Testis (tissue), 5 donors: ENCODE measurements at places on chromosomes 7 and 10.

DNA sequence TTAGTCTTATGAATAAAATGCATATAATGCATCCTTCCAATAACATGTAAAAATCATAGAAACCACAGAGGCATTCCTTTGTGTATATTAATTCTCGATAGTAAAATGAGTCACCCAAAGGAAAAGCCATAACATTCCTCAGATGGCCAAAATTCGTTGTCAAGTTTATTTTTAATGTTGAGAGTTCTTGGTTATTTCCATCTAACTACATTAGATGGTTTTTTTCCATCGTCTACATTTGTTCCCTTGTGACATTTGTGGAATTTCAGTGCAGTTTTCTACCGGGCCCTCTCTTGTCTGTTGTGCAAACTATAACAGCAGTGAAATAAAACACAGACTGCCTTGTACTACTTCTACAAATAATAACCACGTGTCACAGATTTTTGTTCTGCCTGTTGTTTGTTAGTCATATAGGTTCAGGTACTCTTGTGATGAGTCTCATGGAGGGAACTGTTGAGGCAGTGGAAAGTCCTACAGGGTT is 54.7 kb upstream of the CCAR1 start:
- no peak overlapping the region for H3K27ac ChIP-seq
- H3K36me3 ChIP-seq: no peaks in the 10 kb centered on the region
- no peaks in the 10 kb centered on the region for H3K27me3 ChIP-seq
- DNase-seq: no peak
- no peaks in the 10 kb centered on the region for H3K4me1 ChIP-seq
- H3K4me3 ChIP-seq: no peak overlapping the region

DNA sequence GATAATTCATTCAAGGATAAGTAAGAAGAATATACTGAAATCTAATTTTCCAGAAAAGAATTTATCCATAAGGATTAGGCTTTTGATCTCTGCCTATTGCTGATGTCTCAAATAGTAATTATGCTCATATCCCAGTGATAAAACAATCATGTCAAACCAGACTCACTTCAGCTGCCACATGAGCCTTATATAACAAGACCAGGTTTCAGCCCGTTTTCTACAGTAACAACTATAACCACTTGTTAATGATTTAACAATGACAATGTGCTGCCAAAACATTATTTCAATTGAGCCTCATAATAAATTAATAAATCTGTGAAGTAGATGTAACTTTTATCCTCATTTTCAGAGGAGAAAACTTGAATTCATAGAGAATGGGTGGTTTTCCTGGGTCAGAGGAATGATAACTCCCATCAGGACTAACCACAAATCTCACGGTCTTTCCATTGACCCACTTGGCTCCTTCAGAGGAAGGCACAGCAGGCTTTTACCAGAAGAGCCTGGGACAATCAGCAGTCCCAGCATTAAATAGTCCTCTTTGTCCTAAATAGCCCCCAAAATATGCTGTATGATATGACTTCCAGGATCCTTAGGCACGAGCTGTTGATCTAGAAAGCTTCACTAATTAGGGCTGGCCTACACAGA is 42.5 kb upstream of the SLIT1 start:
- H3K4me1 ChIP-seq: no peaks in the 10 kb centered on the region
- no peak for DNase-seq
- H3K27ac ChIP-seq: no peak overlapping the region

- no peak overlapping the region for H3K4me3 ChIP-seq
- no peaks in the 10 kb centered on the region for H3K36me3 ChIP-seq
- H3K27me3 ChIP-seq: no peaks in the 10 kb centered on the region
- DNase-seq: no peak
Observed at GRCh38 chr10:25028711-25029110, 12.3 kb downstream of the THNSL1 start.

GRCh38 chr10:24277771-24278170 is 68.8 kb downstream of the KIAA1217 start:
- H3K27ac ChIP-seq: no peak overlapping the region
- no peaks in the 10 kb centered on the region for H3K36me3 ChIP-seq
- H3K4me1 ChIP-seq: no peaks in the 10 kb centered on the region
- H3K4me3 ChIP-seq: no peak overlapping the region
- H3K27me3 ChIP-seq: no peaks in the 10 kb centered on the region

GRCh38 chr7:83588602-83589240 is 60.2 kb downstream of the SEMA3E start:
- DNase-seq: no peak
- no peak overlapping the region for H3K27ac ChIP-seq
- no peak overlapping the region for H3K4me3 ChIP-seq

- H3K36me3 ChIP-seq: no peaks in the 10 kb centered on the region
- no peak overlapping the region for H3K4me3 ChIP-seq
- H3K27ac ChIP-seq: no peak overlapping the region
- no peaks in the 10 kb centered on the region for H3K27me3 ChIP-seq
- DNase-seq: no peak
Observed at GRCh38 chr10:133185916-133186315, 25.9 kb downstream of the KNDC1 start.

- H3K27ac ChIP-seq: no peak overlapping the region
- H3K4me1 ChIP-seq: no peaks in the 10 kb centered on the region
- no peak overlapping the region for H3K4me3 ChIP-seq
Observed at GRCh38 chr7:117605712-117606111, 125.9 kb downstream of the CFTR start.

- H3K36me3 ChIP-seq: no peaks in the 10 kb centered on the region
- H3K4me3 ChIP-seq: no peak overlapping the region
- no peak for DNase-seq
- H3K27ac ChIP-seq: no peak overlapping the region
Observed at GRCh38 chr7:1868516-1869165, 198.6 kb downstream of the ELFN1 start.

- H3K4me3 ChIP-seq: no peak overlapping the region
- no peaks in the 10 kb centered on the region for H3K4me1 ChIP-seq
- no peak for DNase-seq
Observed at GRCh38 chr7:84228526-84228925, 33.9 kb upstream of the SEMA3A start.

GRCh38 chr7:7868572-7868899 is 100.1 kb upstream of the GLCCI1 start:
- H3K4me1 ChIP-seq: peaks cover 14% of the 10 kb centered on the region
- H3K4me3 ChIP-seq: no peak overlapping the region
- no peaks in the 10 kb centered on the region for H3K36me3 ChIP-seq
- no peak overlapping the region for H3K27ac ChIP-seq
- no peaks in the 10 kb centered on the region for H3K27me3 ChIP-seq
- DNase-seq: no peak

- H3K36me3 ChIP-seq: no peaks in the 10 kb centered on the region
- no peak for DNase-seq
- no peaks in the 10 kb centered on the region for H3K27me3 ChIP-seq
- no peak overlapping the region for H3K4me3 ChIP-seq
- peaks cover 3% of the 10 kb centered on the region for H3K4me1 ChIP-seq
- H3K27ac ChIP-seq: no peak overlapping the region
Observed at GRCh38 chr10:59037018-59037389, 139.4 kb upstream of the PHYHIPL start.

- no peaks in the 10 kb centered on the region for H3K4me1 ChIP-seq
- DNase-seq: no peak
- H3K36me3 ChIP-seq: no peaks in the 10 kb centered on the region
- H3K4me3 ChIP-seq: no peak overlapping the region
- H3K27me3 ChIP-seq: no peaks in the 10 kb centered on the region
Observed at GRCh38 chr7:21886396-21886795, 59.3 kb downstream of the CDCA7L start.

DNA sequence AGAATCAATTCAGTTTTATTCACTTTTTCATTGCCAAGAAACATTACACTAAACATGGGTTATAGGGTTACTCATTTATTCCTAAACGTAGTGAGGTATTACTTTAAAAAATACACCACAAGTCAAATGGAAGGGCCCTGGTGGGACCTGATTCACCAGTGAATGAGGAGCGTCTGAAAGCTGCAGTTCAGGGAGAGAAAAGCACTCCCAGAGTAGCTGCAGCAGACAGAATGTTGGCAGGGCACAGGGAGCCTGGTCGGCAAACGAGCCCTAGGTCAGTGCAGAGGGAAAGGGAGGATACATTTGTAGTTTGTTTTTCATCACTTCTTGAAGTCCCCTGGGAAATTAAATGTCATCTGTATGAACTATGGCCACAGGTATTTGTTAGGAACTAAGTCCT is 361.7 kb upstream of the ETV1 start:
- no peak overlapping the region for H3K27ac ChIP-seq
- no peaks in the 10 kb centered on the region for H3K36me3 ChIP-seq

DNA sequence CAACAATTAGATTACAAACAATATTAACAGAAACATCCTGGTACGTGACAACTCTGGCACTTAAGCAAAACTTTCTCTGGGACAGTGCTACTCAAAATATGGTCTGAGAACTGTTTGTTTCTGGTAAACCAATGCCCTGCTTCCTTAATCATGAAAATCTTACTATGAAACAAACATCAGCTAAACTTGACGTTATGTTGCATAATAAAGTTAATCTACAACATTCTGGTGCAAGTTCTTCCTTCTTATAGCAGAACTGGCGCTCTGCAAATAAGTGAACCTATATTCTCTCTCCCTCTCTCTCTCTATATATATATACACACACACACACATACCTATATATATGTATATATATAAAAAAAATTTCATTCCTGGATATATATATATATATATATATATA is 7.8 kb downstream of the C7orf33 start:
- H3K4me1 ChIP-seq: peaks cover 5% of the 10 kb centered on the region
- H3K27ac ChIP-seq: no peak overlapping the region
- no peaks in the 10 kb centered on the region for H3K27me3 ChIP-seq
- DNase-seq: no peak

DNA sequence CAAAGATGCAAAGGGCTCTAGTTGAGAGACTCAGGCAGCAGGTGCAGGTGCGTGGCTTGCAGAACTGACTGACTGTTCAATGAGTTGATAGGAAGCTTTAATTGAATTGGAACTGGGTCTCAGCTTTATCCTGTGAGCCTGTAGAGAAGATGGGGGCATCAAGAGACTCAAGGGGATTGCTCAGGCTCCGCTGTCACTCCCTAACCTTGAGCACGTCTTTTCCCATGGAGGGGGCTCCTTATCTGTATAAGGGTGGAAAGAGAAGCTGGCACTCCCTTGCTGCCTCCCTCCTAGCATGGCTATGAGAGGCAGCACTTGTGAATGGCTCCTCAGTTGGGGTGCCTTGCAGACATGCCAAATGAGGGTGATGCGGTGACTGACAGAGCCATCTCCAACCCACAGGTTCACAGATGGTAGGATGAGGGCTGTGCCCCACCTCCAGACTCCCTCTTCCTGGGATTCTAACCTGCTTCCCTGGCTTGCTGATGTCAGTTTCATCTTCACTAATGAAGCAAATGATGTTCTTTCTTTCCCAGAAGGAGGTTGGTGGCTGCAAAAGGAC is 12.4 kb upstream of the PLEKHA1 start:
- no peak overlapping the region for H3K4me3 ChIP-seq
- no peaks in the 10 kb centered on the region for H3K36me3 ChIP-seq
- no peak for DNase-seq
- H3K27ac ChIP-seq: no peak overlapping the region

- DNase-seq: no peak
- H3K4me1 ChIP-seq: no peaks in the 10 kb centered on the region
- H3K4me3 ChIP-seq: no peak overlapping the region
- no peaks in the 10 kb centered on the region for H3K27me3 ChIP-seq
- no peaks in the 10 kb centered on the region for H3K36me3 ChIP-seq
- H3K27ac ChIP-seq: no peak overlapping the region
Observed at GRCh38 chr7:116591202-116592040, 66.6 kb downstream of the CAV1 start.

DNA sequence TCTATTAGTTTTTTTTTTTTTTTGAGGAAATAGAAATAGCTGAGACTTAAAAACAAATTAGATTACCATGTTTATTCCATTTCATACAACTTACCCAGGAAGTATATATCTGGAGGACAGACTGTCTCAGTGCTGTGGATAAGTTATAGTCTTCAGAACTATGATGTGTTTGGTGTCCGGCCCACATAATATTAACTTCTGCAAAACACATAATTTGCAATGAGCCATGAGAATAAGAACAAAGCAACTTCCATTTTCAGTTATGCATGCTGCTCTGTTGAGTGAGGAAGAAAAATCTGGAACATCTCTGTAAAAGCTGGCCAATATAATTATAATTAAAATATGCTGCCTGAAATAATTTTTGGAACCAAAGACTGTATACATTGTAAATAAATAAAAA is 130.9 kb downstream of the AGMO start:
- H3K27me3 ChIP-seq: no peaks in the 10 kb centered on the region
- H3K4me1 ChIP-seq: no peaks in the 10 kb centered on the region
- no peaks in the 10 kb centered on the region for H3K36me3 ChIP-seq
- DNase-seq: no peak

- H3K27me3 ChIP-seq: no peaks in the 10 kb centered on the region
- no peak overlapping the region for H3K4me3 ChIP-seq
- H3K27ac ChIP-seq: no peak overlapping the region
- no peak for DNase-seq
Observed at GRCh38 chr7:54908760-54909438, 109.9 kb upstream of the EGFR start.

DNA sequence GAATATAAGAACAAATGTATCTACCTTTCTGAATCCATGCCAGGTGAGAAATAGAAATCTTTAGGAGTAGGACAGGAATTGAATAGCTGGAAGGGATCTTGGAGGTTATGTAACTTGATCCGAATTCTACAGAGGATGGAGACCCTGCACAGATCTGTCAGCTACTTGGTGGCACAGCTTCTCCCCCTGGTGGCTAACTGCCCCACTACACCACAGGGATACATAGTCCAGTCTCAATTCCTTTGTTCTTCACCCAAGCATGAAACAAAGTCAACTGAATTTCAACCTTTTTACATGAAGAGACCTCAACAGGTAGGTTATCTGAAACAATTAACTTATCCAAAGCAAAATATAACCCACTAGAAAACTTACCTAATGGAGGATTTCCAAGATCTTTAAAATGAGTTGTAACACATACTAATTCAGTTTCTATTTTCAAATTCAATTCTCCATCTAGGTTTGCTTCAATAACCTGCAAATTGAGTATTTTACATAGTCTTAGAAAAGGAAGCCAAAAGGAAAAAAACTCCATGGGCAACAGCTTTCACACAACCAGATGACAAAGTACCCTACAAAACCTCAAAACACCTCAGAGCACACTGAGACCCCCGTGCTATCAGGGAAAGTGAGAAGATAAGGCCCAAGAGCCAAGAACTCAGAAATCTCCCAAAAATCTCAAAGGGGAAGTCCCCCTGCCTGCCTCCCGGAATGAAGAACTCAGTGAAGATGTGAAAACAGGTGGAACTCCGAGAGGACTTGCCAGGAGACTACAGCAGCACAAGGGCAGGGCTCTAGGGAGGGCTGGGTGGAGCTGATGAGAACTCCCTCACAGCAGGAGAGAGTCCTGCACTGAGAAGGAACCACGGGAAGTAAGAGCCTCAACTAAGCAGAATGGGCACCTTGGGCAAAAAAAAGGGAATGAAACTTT is 10.3 kb downstream of the HUS1 start:
- no peak overlapping the region for H3K27ac ChIP-seq
- H3K27me3 ChIP-seq: no peaks in the 10 kb centered on the region
- peak; percentile 78 for DNase-seq
